Mucosa of descending colon (tissue), 3 donors: ENCODE measurements at places on chromosomes 4 and X. TPM values are rescaled to one million over a fixed set of nuclear protein-coding genes. Genes with fewer than 3 reads are reported as not detected.

The TLR1 gene
- 7.7 TPM for total RNA-seq

The SMC1A gene
- 48.2 TPM for total RNA-seq

The NHS gene
- 11.7 TPM for total RNA-seq

The GUCY1B1 gene
- total RNA-seq = 6.2 TPM

The SSX1 gene
- not detected for total RNA-seq

The AMBN gene
- not detected for total RNA-seq

The UGT2B17 gene
- 703 TPM for total RNA-seq

The VCX3B gene
- not detected for total RNA-seq

The TLR2 gene
- 2.0 TPM for total RNA-seq

The TMSB15A gene
- not detected for total RNA-seq
